NCI-H2107 (cell line): ENCODE measurements at places on chromosomes 11 and 22.

DNA sequence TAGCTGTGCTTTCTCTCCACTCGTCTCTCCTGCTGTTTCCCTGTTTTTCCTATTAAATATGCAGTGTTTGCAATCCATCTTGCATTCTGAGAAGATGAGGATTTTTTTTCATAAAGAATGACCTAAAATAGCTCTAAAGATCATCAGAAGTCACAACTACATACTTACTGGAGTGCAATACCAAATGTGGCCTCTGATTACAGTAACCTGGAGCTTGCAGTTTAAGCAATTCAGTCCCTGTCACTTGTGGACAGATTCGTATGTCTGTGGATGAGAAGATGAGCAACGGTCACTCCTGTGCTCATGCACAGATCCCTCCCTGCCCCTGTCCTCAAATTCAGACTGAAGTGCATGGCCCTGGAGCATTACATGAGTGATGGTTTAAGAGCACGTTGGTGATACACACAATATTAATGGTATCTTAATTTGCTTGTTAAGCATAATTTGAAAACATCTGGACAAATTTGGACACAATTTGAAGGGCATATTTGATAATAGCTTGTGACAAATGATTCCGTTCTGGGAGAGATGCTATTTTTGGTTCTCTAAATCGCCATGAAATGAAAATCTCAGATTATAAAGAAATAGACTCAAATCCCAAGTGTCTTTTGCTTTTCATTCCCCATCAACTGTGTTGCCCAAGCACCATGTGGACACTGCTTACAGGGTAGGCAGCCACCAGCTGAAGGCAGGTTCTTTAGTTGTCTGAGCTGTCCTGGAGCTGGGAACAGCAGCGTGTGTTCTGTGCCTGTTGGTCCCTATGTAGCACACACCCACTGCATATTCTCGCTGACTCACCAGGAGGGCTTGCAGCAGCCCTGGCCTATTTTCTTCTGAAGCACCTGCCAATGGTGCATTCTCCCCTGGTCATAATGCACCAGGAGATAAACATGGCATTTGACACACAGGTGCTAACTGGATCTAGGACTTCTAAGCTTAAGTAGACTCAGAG, 32.6 kb upstream of the PRAME start:
- DNase-seq: no peak

DNA sequence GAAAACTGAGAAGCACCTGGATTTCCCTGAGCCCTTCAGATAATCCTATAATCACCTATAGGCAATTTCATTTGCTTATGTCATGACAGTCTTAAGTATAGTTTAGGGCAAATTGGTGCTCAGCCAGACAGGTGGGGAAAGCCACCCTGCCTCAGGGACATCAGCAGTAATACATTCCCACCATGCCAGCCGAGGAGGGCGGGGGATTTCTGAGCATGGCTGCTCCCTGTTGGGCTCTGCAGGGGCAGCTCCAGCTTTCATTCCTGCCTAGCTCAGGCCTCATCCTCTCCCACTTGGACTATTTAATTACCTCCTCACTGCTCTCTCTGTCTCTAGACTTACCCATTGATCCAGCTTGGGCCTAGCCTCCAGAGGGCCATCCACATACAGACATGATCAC, 9.0 kb upstream of the DRD2 start:
- DNase-seq: no peak

DNA sequence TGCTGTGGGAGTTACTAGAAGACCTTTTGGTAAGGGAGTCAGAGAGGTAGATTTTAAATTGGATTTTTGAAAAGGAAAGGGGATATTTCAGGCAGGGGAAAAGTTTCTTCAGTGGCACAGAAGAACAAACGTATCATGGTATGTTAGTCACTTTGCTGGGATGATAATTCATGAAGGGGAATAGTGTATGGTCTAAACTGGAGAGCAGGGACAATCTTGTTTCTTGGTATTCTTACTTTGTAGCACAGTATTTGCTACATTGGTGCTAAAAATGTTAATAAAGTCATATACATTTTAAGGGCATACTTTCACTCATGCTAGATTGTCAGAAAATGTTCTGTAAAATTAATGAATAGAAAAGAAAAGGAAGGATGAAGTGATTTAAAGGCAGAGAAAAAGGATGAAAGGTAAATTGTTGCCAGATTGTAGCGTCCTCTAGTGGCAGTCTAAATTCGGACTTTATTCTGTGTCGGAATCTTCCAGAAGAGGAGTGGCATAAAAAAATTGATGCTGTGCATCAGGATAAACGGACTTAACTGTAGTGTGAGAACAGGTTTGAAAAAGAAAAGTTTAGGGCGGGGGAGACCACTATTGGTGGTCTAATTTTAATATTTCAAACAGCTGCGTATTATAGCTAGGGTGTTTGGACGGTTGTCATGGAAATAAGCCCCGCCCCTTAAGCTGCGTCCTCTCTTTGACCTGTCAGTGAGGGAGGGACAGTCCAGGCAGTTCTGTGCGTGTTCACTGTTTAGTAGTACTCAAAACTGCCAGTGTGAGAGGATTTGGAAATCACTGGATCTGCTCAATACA, at the start of gene BCO2:
BCO2 (plus strand) TSS at position 724 of the 810 bp plus-strand sequence. CDS start 90 bp downstream, outside the sequence.
- no peak for DNase-seq

GRCh38 chr22:31289344-31289743, 2.9 kb downstream of the PIK3IP1 start:
- no peak for DNase-seq

DNA sequence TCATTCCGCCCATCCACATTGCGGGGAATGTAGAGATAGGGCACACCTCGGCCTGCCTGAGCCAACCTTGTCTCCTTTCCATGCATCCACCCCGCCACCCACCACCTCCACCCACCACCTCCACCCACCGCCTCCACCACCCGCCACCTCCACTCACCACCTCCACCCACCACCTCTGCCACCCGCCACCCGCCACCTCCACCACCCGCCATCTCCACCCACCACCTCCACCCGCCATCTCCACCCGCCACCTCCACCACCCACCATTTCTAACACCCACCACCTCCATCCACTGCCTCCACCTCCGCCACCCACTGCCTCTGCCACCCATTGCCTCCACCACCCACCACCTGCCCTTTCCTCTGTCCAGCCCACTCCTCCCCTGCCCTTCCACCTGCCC, 78.4 kb downstream of the IGLL1 start:
- DNase-seq: no peak

DNA sequence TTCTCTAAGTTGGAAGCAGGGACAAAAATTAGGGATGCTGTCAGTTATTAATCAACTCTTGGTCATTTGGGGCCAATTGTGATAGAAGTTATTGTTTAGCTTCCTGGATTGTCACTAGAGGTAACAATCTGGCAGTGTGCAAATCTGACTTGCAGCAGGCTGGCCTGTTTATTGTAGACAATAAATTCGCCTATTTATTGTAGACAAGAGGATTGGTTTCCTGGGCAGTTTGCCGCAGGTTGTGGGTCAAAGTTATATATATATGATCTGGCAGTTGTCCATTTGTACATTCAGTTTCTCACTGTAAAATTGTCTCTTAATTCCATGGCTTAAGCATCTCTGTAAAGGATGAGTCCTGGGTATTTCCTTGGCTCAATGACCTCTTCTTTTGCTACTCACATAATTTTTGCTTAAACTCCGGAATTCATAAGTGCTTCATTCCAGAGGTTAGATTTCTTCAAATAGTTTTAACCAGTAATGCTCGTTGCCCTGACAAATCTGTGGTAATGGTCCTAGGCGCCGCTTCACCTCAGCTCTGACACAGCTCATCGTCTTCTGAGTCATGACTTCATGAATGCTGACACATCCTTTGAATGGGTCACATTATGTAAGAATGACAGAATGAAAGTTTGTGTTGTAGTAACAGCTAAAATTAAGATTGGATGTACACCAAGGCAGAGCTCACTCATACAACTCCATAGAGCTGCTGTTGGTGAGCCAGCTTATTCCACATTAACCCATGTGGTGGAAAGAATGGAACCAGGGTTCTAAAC, 7.8 kb upstream of the MMP3 start:
- DNase-seq: no peak

- DNase-seq: no peak
Measured at GRCh38 chr11:118442908-118443589, 6.8 kb downstream of the KMT2A start.

DNA sequence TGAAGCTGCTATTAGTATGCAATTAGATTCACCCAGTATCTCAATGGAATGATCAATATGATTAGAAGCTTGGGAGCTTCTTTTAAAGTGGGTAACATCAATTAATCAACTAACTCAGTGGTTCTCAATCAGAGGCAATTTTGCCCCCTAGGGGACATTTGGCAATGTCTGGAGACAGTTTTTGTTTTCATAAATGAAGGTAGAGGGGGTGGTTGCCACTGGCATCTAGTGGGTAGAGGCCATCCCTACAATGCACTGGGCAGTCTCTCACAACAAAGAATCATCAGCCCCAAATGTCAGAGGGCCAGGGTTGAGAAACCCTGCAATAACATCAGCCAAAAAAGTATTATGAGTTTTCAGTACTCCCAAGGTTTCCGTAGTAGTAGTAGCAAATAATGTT, 5.9 kb upstream of the AMOTL1 start:
- DNase-seq: no peak

- no peak for DNase-seq
Measured at GRCh38 chr11:65767406-65767805, 13.4 kb downstream of the AP5B1 start.

- DNase-seq: no peak
Measured at GRCh38 chr11:7673724-7674434, 579 bp upstream of the CYB5R2 start.

DNA sequence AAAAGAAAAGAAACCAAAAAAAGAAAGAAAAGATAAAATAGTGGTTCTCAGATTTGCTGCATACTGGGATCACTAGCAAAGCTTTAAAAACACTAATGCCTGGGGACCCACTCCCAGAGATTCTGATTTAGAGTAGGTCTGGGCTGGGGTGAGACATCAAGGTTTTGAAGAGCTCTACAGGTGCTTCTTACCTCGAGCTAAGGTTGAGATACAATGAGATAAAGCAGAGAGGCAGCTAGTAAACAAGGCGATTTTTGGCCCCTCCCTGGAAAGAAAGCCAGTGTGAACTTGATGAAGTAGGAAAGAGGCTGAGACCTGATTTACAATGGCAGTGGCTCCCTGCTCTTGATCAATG, 327.6 kb upstream of the CCDC90B start:
- DNase-seq: no peak

- no peak for DNase-seq
Measured at GRCh38 chr11:70778883-70779282, 380.6 kb downstream of the CTTN start.

- no peak for DNase-seq
Measured at GRCh38 chr11:59801981-59802638, 8.5 kb downstream of the MRPL16 start.

- no peak for DNase-seq
Measured at GRCh38 chr22:30444632-30445437, 19.3 kb downstream of the MTFP1 start.

GRCh38 chr11:64770120-64770519, 8.2 kb downstream of the SF1 start:
- DNase-seq: no peak

- DNase-seq: no peak
Measured at GRCh38 chr11:97140885-97141494, 751.2 kb downstream of the JRKL start.

DNA sequence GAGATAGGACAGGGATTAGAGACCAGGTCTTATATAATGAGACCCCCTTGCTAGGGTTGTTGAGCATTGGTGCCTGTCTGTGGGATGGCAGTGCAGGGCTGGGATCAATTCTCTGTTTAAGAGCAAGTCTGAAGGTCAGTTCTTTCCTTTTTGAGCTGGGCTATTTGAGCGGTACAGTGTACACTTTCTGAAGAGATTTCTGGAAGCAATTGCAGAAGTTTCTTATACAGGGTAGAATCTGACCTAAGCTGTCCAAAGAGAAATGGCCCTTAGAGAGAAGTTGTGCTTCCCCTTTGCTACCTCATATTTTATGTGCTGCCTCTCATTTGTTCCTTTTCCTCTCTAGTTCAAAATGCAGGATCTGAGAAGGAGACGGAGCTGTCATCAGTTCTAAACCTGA, 35.8 kb downstream of the CSTPP1 start:
- DNase-seq: no peak

DNA sequence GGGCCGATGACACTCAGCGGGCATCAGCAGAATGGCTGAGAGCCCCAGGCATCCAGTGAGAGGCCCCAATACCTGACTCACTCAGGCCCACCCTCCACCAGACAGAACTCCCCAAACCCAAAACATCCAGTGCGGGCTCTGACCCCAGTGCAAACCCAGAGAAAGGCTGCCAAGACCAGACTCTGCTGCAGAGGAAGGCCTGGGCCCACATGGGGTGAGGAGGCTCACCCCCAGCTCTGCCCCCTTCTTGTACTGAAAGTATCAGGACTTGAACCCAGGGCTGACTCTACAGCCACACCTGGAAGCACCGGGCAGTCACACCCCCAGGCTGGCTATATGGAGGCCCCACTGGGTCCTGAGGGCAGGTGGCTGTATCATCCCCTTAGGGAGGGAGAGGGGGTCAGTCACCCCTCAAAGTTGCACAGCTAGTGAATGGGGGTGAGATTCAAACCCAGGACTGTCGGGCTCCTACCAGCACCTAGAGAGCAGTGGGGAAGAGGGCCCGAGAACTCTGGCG, 49.3 kb downstream of the IGLL1 start:
- no peak for DNase-seq

DNA sequence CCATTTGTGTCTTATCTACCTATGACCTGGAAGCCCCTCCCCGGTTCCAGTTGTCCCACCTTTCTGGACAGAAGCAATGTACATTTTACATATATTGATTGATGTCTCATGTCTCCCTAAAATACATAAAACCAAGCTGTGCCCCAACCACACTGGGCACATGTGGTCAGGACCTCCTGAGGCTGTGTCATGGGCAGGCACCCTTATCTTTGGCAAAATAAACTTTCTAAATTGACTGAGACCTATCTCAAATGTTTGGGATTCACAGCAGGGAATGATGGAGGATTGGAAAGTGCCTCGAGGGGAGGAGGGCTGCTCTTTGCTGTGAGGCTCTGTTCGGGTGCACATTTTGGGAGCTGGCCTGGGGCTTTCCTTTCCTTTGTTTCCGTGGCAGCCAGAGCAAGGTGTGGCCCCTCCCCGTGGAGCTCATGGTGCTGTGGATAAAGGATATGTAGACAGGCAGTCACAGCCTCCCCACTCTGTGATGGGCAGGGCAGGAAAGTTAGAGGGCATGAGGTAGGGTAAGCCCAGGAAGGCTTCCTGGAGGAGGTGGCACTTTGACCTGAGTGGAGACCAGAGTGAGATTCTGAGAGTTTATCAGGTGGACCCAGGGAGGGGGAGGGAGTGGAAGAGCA, 615.6 kb downstream of the TBC1D22A start:
- DNase-seq: no peak

GRCh38 chr11:76676636-76677457, 6.3 kb upstream of the LRRC32 start:
- no peak for DNase-seq

GRCh38 chr11:117706322-117706814, 90.6 kb downstream of the DSCAML1 start:
- DNase-seq: no peak

DNA sequence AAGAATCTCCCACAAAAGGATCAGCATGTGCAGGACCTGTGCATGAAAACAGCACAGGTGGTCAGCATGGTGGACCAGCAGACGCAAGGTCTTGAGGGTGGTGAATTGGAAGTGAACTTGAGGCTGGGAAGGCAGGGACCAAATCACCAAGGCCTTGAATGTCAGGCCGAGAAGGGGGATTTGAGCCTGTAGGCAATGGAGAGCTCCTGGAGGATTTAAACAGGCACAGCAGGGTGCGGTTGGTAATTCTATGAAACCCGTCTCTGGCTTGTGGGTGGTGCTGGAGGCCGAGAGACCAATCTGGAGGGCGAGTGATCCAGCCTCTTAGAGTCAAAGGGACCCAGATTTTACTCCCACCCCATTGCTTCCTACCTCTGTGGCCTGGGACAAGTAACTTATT, 2.4 kb downstream of the TSKU start:
- no peak for DNase-seq

- DNase-seq: no peak
Measured at GRCh38 chr11:100719809-100720221, 32.7 kb downstream of the ARHGAP42 start.
